ENCODE measurements at places on chromosomes 6 and 20. TPM values are rescaled to one million over a fixed set of nuclear protein-coding genes. Genes with fewer than 3 reads are reported as not detected.
A peak's percentile ranks its signal among the peaks of the same experiment; 100 is the strongest.

DNA sequence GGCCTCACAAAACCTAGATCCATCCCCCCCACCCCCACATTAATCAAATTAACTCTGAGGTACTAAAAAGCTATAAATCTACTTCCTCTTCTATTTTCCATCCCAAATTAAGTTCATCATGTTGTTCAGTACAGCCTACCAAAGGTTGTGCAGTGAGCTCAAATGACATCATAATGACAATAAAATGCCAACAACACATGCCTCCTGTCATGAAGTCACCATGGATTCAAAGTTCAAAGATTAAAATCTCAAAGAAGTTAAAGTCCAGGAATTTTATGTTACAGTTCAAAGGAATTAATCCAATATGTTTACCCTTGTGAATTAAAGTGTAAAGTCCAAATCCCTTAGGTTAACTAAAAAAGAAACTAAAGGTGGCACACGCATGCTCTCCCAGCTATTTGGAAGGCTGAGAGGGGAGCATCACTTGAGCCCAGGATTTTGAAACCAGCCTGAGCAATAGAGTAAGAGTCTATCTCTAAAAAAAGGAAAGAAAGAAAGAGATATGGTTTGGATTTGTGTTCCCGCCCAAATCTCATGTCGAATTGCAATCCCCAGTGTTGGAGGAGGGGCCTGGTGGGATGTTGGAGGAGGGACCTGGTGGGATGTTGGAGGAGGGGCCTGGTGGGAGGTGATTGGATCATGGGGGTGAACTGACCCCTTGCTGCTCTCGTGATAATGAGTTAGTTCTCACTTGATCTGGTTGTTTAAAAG lies 25.7 kb upstream of the SIRT5 start:
- no peak for DNase-seq

DNA sequence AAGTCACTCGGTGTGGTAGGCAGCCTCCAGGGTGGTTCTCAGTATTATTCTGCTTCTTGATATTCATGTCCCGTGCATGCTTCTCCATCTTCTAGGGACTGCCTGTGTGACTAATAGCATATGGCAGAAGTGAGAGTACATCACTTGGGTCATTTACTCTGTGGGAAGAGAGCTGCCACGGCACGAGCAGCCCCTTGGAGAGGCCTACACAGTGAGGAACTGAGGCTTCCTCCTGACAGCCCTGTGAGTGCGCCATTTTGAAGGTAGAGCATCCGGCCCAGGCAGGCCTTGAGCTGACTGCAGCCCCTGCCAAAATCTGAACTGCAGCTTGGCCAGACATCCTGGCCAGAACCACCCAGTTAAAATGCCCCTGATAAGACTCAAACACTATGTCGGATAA lies 17.3 kb upstream of the MCUR1 start:
- no peak for DNase-seq

The C6orf58 gene
- not detected for total RNA-seq

DNA sequence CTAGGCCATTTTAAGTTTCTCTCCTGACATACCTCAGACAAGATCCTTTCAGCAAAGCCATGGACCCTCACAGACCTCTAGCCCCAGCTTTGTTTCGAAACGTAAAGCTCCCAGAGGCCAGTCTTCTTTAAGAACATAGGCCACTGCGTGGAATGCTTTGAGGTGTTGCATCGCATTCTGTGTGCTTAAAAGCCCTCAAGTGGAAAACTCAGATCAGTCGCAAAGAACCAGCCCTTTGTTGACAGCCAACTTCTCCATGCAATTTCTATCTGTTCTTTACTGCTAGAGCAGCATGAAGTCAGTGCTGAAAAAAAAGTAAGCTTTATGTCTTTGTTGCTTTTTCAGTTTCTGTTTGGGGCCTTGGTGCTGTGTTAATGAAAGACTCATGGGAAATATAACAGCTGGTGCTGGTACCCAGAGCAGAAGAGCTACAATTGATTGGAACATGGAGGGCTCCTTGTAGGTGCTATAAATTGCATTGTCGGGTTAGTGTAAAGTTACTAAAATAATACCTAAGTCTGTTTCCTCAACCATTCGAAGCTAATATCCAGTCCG lies 142.6 kb downstream of the MAP3K7 start:
- DNase-seq: peak; percentile 15

The SASH1 gene
- 82.6 TPM for total RNA-seq
